Tibial nerve (tissue), 4 donors: ENCODE measurements at places on chromosomes 13 and 19. TPM values are rescaled to one million over a fixed set of nuclear protein-coding genes. Genes with fewer than 3 reads are reported as not detected.

DNA sequence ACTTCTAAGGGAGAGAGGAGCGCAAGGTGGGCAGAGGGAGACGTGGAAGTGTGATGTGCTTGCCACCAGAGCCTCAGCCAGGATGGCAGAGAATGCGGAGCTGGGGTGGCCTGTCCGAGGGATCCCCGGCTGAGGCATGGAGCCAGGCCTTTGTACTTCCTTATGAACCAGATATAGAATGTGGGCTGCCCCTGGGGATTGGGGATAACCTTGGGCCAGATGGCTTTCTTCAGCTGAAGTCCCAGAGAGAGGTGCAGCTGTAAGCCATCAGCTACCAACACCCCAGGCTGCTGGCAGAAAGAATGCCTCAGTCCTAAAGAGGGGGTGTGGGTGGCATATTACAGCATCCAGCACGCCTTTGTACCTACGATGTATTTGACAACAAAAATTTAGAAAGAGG, 25.5 kb upstream of the FBXO17 start:
- no peak for DNase-seq
- H3K27ac ChIP-seq: no peak overlapping the region
- no peaks in the 10 kb centered on the region for H3K36me3 ChIP-seq
- no peak overlapping the region for H3K4me3 ChIP-seq
- no peaks in the 10 kb centered on the region for H3K27me3 ChIP-seq
- no peaks in the 10 kb centered on the region for H3K4me1 ChIP-seq

The EDDM13 gene
- not detected for total RNA-seq

- H3K27ac ChIP-seq: no peak overlapping the region
- no peaks in the 10 kb centered on the region for H3K36me3 ChIP-seq
- no peaks in the 10 kb centered on the region for H3K27me3 ChIP-seq
- no peaks in the 10 kb centered on the region for H3K4me1 ChIP-seq
- H3K4me3 ChIP-seq: no peak overlapping the region
Observed at GRCh38 chr19:9116547-9116946, 984 bp upstream of the OR7G1 start.

DNA sequence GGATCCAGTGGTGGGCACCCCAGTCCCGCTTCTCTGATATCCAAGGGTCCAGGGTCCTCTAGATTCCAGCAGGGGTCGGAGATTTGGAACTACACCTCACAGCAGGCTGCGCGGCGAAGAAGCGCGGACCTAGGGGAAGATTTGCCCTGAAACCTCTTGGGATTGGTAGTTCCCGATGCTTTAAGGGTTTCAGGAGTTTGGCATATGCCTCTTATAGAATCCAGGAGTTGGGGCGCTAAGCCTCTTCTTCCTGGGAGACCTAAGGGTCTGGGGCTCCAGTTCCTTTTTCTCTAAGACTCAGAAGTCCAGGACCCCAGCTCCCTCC, 349 bp downstream of the BCL2L12 start:
- H3K27me3 ChIP-seq: no peaks in the 10 kb centered on the region
- H3K4me1 ChIP-seq: peaks cover 33% of the 10 kb centered on the region
- peak overlapping the region; percentile 66 for H3K4me3 ChIP-seq
- no peak for DNase-seq

DNA sequence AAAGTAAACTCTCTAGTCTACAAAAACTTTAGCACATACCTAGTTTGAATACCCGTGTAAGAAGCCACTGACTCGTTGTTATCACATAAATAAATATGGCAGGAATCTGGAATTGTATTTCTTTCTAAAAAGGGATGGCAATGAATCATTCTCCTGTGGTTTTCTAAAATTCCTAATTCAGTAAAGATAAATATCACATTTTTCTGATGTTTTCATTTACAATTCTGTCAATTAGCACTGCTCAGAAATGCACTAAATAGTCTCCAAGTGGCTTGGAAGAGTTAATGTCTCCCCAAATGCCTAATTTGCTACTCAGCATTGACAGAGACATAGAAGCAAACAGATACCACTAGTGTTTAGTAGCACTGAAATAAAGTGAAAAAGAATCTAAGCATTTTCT, 547.7 kb upstream of the SLITRK1 start:
- H3K36me3 ChIP-seq: no peaks in the 10 kb centered on the region
- DNase-seq: no peak
- H3K4me3 ChIP-seq: no peak overlapping the region
- no peaks in the 10 kb centered on the region for H3K4me1 ChIP-seq

DNA sequence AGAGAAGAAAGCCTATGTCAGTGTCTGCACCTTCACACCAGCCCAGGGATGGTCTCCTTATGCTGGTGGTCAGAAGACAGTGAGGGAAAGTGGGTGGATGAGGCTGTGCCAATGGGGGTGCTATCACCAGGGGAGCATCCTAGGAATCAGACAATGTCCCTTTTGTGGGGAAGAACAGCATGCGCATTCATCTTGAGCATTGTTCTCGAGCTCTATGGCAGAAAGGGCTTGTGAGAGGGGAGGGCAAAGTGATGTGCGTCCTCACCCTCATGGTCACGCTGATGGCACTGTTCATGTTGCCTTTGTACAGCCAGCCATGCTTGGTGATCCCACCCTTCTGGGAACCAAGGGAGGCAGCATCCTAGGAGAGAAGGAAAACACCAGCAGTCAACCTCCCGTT, 56.1 kb downstream of the DOCK9 start:
- no peaks in the 10 kb centered on the region for H3K27me3 ChIP-seq
- no peak overlapping the region for H3K4me3 ChIP-seq
- H3K4me1 ChIP-seq: peaks cover 32% of the 10 kb centered on the region
- peaks cover 42% of the 10 kb centered on the region for H3K36me3 ChIP-seq

DNA sequence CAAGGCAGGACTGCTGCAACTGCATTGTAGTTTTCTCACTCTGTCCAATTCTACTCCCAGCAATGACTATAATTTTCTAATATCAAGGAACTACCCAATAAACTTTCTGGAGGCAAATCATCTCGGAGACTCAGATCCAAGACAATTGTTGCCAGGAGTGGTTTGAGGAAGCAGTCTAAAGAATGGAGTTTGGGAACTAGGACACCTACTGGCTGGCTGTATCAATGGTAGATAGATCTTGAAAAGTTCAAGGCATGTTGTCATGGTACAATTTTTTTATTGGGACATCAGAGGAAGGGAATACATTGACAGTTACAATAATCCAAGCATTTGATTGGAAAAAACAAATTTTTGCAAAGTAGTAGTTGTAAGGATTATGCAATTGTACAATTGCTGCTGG, 648.3 kb upstream of the SLITRK6 start:
- H3K4me3 ChIP-seq: no peak overlapping the region
- H3K27ac ChIP-seq: no peak overlapping the region
- no peaks in the 10 kb centered on the region for H3K27me3 ChIP-seq
- no peak for DNase-seq
- H3K4me1 ChIP-seq: no peaks in the 10 kb centered on the region

The ERICH6B gene
- total RNA-seq: not detected

GRCh38 chr13:113982296-113982661, 8.4 kb upstream of the C13orf46 start:
- H3K27me3 ChIP-seq: no peaks in the 10 kb centered on the region
- H3K36me3 ChIP-seq: peaks cover 2% of the 10 kb centered on the region

The BRCA2 gene
- 5.4 TPM for total RNA-seq
